Tibial nerve (tissue), 4 donors: ENCODE measurements at places on chromosomes 4 and X. TPM values are rescaled to one million over a fixed set of nuclear protein-coding genes. Genes with fewer than 3 reads are reported as not detected.

DNA sequence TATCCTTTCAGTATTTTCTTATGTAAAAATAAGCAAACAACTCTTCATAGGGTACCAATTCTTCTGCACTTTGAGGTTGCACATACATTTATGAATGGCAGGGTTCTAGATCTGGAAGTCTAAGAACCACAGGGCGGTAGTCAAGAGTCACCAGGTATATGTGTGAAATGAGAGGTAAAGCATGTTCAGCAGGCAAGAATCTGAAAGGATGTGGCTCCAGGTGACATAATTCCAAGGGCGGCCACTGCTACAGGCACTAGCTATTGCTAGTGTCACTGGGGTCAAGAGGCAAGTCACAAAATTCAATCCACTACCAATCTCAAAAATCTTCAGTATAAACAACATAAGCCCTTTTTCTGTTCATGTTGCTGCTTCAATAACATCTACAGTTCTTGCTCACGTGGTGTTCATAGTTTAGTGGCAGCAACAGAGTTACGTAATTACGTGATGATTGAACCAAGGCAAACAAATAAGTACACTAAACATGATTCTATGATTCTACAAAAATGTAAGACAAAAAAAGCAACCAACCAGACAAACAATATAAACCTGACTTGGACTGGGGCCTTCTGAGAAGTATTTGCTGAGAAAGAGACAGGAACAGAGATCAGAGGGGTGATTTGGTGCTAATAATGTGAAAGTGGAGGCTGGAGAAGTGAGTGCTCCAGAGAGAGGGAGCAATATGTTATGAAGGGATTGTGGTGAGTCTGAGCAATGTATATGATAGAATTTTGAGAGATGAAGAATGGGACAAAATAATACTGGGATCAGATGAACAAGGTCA is 101.7 kb downstream of the NAA11 start:
- no peak for DNase-seq

- no peak for DNase-seq
Observed at GRCh38 chr4:165700855-165701254, 172.2 kb upstream of the TLL1 start.

- no peak for DNase-seq
Observed at GRCh38 chrX:13271511-13271910, 48.3 kb downstream of the ATXN3L start.

GRCh38 chr4:10960389-10960788 is 275.8 kb upstream of the CLNK start:
- DNase-seq, result no peak

ATP8A1 gene
- 59.4 TPM for total RNA-seq

NDUFB11 gene
- 65.1 TPM for total RNA-seq

DNA sequence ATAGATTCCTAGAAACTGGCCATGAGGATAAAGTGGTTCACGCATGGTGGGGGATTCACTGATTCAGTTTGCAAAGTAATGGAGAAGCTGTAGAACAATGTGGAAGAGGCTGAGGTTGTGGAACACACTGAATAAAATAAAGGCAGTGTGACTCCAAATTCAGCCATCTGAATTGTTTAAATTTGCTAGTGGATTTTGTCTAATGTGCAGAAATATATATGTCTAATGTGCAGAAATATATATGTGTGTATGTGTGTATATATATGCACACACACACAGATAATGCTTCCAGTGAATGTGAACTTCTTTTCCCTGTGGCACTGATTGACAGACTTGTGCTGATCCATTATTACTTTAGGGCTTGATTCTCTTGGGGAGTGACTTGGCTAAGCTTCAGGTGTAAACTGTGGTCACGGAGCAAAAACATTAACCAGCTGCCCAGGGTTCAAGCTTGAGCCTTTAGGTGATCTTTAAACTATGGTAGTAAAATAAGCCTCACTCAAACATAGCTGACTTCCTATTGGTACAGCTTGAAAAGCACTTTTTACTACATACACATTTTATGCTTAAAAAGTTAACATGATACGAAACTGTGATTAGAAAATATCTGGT is 3.5 kb downstream of the STBD1 start:
- DNase-seq, result no peak

GRCh38 chr4:163391756-163392155 is 48.1 kb downstream of the NPY5R start:
- DNase-seq, result no peak

GRCh38 chr4:128322986-128323385 is 35.4 kb upstream of the PGRMC2 start:
- no peak for DNase-seq

GRCh38 chrX:107537815-107538214 is 88.4 kb downstream of the FRMPD3 start:
- DNase-seq, result no peak

DNA sequence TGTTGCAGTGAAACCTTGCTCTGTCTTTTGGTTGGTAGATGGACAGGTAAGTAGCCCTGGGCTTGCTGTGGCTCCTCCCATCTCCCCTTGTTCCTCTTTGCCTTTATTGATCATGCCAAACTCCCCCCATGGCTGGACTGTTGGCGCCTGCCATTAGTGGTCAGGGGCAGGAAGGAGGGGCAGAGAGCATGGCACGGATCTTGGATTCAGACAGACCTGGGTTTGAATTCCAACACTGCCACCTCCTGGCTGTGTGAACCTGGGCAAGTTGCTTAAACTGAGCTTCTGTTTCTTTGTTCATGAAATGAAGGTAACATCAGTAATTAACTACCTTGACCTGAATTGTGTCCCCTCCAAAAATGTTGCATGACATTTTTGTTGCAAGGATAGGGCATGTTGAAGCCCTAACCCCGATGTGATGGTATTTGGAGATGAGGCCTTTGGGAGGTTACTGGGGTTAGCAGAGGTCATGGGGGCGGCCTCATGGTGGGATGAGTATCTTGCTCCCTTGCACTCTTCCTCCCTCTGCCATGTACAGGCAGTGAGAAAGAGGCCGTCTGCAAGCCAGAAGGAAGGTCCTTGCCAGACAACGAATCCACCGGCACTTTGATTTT is 6.0 kb downstream of the SLC2A9 start:
- no peak for DNase-seq

DNA sequence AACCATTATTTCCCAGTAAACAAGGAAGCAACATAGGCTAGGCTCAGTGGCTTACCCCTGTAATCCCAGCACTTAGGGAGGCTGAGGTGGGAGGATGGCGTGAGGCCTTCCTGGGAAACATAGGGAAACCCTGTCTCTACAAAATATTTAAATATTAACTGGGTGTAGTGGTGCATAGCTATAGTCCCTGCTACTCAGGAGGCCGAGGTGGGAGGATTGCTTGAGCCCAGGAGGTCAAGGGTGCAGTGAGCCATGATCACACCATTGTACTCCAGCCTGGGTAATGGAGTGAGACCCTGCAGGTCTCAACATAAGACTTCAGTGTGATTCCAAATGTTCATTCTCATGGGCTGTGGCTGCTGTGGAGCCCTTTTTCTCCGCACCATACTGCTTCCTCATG is 34.9 kb downstream of the FHDC1 start:
- no peak for DNase-seq

- DNase-seq, result no peak
Observed at GRCh38 chr4:124970011-124970410, 257.5 kb upstream of the ANKRD50 start.

- no peak for DNase-seq
Observed at GRCh38 chrX:11321986-11322385, 28.8 kb downstream of the AMELX start.

GRCh38 chrX:122582975-122583305 is 601.1 kb upstream of the GRIA3 start:
- no peak for DNase-seq

GRCh38 chr4:81919223-81919622 is 447.5 kb upstream of the RASGEF1B start:
- DNase-seq, result no peak

KCND1 gene
- total RNA-seq, result 4.4 TPM

- DNase-seq, result no peak
Observed at GRCh38 chrX:108299101-108299591, 139.1 kb downstream of the COL4A6 start.

DMP1 gene
- not detected for total RNA-seq

XAGE1A gene
- not detected for total RNA-seq

ADH1A gene
- not detected for total RNA-seq

GRCh38 chrX:129540068-129540653 is at the start of gene OCRL:
Gene OCRL (plus strand): TSS chrX:129540259. CDS start chrX:129540440, 181 bp downstream.
- DNase-seq, result peak; percentile 35

SPANXA2 gene
- total RNA-seq, result not detected

DNA sequence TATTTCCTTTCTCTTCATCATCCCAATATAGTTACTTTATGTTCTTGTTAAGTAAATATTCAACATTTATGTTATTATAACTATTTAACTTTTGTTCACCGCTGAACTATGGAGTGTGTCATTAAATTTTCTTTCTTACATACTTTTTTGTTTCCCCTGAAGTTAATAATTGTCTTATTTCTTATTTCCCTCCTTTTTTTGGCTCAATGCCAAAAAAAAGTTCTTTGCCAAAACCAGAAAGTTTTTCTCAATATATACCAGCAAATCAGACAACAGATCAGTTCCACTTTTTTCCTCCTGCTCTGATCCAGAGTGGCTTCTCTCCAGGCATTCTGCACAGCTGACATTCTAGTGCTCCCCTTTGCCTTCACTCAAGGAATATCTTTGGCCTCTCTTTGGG is 187.0 kb upstream of the PPARGC1A start:
- DNase-seq, result no peak

DNA sequence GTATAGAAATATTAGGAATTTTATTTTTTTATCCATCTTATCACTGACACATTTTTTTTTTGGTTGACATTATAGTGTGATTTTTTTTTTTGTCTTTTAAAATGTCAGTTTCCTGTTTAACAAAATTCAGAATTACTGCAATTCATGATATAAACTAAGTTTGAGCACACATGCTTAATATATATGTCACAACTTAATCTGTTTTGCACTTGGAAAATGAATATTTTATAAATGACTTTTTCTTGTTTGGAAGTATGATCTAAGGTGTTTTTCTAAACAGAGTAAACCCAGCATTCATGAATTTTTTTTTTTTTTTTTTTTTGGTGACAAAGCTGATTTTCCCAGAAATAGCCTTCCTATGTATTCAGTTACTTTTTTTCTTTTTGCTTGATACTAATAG is 2.4 kb downstream of the SMARCA5 start:
- no peak for DNase-seq

ASB12 gene
- not detected for total RNA-seq

AMOT gene
- 41.2 TPM for total RNA-seq

DNA sequence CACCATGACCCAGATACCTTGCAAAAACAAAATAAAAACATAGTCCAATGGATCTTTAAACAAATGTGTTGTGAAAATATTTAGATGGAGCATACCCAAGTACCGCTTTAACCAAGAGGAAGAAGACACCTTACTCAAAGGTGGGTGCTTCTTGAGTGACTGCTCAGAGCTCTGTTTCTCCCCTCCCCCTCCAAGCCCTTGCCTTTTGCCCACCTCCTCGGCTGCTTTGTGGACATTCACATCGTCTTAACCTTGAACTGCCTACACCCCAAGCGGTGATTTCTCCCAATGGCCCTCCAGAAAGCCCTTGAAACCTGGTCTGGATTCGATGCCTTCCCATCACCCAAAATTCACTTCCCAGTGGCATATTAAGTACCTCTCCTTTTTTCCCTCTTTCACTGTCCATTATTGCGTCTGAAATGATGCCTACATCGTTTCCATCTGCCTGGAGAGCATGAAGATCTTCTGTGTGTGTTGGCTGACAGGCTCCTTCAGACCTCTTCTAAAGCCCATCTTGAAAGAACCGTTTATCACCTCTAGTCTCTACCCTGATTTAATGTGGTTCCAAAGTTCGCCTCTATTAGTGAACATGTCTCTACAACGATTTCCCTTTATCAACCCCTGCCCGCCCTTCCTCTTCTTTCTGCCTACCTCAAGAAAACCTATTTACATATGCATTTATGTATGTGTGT is 968 bp downstream of the GPRIN3 start:
- no peak for DNase-seq

- DNase-seq, result no peak
Observed at GRCh38 chr4:139709660-139710059, 44.0 kb downstream of the MGST2 start.

LRCH2 gene
- 3.3 TPM for total RNA-seq

DNA sequence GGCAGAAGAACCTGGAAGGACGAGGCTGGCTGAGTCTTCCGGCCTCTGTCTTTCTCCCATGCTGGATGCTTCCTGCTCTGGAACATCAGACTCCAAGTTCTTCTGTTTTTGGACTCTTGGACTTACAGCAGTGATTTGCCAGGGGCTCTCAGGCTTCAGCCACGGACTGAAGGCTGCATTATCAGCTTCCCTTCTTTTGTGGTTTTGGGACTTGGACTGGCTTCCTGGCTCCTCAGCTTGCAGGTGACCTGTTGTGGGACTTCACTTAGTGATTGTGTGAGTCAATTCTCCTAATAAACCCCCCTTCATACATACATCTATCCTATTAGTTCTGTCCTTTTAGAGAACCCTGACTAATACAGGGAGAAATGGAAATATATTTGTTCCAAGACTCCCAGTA is 265.8 kb downstream of the PCDH18 start:
- no peak for DNase-seq

DNA sequence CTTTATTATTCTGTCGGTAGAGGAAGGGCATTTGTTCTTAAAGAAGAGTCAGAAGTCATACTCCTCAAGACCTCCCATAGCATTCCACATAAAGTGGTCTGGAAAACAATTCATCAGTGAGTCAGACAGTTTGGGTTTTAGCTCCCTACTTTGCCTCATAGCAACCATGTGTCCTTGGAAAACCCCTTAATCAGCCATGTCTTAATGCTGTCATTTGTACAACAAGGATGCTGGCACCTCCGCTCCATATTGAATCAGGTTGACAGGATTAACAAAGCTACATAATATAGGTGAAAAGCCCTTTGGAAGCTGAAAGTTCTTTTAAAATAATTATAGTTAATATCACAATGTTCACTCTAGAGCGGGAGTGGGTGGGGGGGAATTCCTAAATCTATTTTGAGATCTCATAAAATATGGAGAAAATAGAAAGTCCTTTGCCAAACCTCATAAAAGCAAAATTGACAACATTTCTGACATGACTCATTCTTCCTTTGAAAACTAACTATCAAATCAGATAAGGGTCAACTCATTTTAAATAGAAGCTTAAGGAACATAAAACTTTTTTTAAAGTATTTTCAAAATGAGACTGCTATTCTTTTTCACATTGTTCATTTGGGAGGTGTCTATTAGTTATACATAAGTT is 37.3 kb upstream of the GUCY1A1 start:
- DNase-seq, result no peak

- DNase-seq, result no peak
Observed at GRCh38 chr4:6714954-6715353, 1.0 kb upstream of the BLOC1S4 start.

DNA sequence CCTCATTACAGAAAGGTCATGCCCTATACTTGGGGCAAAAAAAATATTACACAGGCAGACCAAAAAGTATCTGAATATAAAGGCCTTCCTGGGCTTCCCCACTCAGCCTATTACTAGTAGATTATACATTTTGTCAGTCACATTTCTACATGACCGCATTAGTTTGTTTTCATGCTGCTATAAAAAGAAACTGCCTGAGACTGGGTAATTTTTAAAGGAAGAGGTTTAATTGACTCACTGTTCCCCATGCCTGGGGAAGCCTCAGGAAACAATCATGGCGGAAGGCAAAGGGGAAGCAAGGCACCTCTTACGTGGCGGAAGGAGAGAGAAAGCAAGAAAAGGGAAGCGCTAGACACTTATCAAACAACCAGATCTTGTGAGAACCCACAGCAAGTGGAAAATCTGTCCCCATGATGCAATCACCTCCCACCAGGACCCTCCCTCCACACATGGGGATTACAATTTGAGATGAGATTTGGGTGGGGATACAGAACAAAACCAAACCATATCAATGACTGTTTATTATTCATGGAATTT is 1312.0 kb downstream of the PCDH7 start:
- no peak for DNase-seq
